ENCODE measurements at places on chromosomes 3 and 15. TPM values are rescaled to one million over a fixed set of nuclear protein-coding genes. Genes with fewer than 3 reads are reported as not detected.

INSYN1 gene
- total RNA-seq = 2.6 TPM

TMED3 gene
- total RNA-seq = 137 TPM

AP3B2 gene
- total RNA-seq = 0.95 TPM

ZPLD1 gene
- total RNA-seq = not detected

SAXO2 gene
- 1.1 TPM for total RNA-seq

FMN1 gene
- 3.9 TPM for total RNA-seq

BFSP2 gene
- total RNA-seq = 0.67 TPM

UBA5 gene
- total RNA-seq = 44.0 TPM

EMC7 gene
- 79.6 TPM for total RNA-seq

TTLL13 gene
- 0.39 TPM for total RNA-seq

WDR93 gene
- total RNA-seq = 0.18 TPM

SLC28A2 gene
- total RNA-seq = 0.23 TPM

RFX7 gene
- 24.2 TPM for total RNA-seq

GPR149 gene
- total RNA-seq = not detected

FILIP1L gene
- total RNA-seq = 3.2 TPM

LPCAT4 gene
- total RNA-seq = 58.5 TPM

CHRD gene
- total RNA-seq = 1.4 TPM

KLHL6 gene
- 0.03 TPM for total RNA-seq

ABI3BP gene
- total RNA-seq = 0.21 TPM

CHRNA7 gene
- total RNA-seq = 3.3 TPM

FBXO45 gene
- total RNA-seq = 21.6 TPM

GPR62 gene
- not detected for total RNA-seq

LIPH gene
- 19.9 TPM for total RNA-seq

ADGRG7 gene
- total RNA-seq = not detected

FBXW12 gene
- not detected for total RNA-seq

EPHA3 gene
- total RNA-seq = 0.05 TPM

CMTM7 gene
- 43.5 TPM for total RNA-seq

All from Panc1 (cell line).